ENCODE measurements at places on chromosomes 12 and 14.

GRCh38 chr12:29559198-29559597 is 61.7 kb upstream of the OVCH1 start:
- DNase-seq, result no peak

DNA sequence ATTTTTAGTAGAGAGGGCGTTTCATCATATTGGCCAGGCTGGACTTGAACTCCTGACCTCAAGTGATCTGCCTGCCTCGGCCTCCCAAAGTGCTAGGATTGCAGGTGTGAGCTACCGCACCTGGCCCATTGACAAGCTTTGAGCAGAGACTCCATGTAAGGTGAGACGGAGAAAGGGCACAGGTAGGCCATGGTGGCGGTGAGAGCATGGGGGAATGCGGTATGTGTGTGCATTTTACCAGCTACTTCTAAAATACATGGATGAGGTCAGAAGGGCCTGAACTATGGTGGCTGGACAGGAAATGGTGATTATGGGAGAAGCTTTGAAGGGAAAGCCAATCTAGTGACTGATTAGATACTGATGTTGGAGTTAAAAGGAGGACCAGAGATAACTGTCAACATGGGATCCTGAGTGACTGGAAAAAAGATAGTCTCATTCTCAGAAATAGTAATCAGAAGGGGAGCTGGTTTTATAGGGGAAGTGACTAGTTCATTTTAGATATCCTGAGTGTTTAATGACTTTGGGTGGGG is 21.9 kb upstream of the PTPRB start:
- DNase-seq, result no peak

GRCh38 chr14:55583942-55584468 is 4.0 kb downstream of the KTN1 start:
- no peak for DNase-seq

GRCh38 chr14:55126932-55127459 is 2.1 kb upstream of the LGALS3 start:
- no peak for DNase-seq

DNA sequence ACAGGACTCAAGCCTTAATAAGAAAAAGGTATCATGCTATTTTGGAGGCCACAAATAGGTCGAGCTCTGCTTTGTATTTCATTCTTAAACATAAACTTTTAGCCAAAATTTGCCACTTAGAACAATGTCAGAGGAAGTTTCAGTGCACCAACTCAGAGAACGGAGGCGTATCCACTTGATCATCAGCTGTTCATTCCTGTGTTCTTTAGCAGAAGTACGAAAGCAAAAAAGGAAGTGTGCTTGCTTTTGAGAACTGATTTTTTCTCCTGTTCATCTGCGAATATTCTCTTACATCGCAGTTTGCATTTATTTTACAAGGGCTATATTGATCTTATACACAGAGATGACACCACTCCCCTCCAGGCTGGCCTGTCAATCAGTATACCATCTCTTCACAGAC is 188.6 kb upstream of the SOX5 start:
- DNase-seq, result no peak

- no peak for DNase-seq
Observed at GRCh38 chr14:99759546-99759925, 33.7 kb upstream of the EML1 start.

DNA sequence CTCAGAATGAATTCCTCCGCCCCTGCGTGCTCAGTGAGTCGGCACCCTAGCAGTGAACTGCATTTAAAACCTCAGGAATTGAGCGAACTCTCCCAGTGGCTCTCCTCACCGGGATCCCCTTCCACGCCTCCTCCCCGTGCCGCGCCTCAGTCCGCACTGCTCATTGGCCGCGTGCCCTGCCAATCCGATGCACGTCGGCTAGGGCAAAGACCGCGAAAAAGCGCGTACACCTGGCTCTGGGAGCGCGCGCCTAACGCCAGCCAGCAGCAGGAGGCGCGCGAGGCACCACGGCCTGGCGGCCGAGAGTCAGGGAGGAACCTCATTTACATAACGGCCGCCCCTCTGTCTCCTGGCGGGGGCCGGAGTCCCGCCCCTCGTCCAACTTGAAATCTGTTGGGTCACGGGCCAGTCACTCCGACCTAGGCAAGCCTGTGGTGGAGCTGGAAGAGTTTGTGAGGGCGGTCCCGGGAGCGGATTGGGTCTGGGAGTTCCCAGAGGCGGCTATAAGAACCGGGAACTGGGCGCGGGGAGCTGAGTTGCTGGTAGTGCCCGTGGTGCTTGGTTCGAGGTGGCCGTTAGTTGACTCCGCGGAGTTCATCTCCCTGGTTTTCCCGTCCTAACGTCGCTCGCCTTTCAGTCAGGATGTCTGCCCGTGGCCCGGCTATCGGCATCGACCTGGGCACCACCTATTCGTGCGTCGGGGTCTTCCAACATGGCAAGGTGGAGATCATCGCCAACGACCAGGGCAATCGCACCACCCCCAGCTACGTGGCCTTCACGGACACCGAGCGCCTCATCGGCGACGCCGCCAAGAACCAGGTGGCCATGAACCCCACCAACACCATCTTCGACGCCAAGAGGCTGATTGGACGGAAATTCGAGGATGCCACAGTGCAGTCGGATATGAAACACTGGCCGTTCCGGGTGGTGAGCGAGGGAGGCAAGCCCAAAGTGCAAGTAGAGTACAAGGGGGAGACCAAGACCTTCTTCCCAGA is at the start of gene HSPA2:
TSS of gene HSPA2 (plus strand) at position 534 of the 995 bp plus-strand sequence. CDS start at position 643, 109 bp downstream.
- DNase-seq, result no peak

GRCh38 chr12:26396402-26396801 is 201.0 kb downstream of the SSPN start:
- no peak for DNase-seq

DNA sequence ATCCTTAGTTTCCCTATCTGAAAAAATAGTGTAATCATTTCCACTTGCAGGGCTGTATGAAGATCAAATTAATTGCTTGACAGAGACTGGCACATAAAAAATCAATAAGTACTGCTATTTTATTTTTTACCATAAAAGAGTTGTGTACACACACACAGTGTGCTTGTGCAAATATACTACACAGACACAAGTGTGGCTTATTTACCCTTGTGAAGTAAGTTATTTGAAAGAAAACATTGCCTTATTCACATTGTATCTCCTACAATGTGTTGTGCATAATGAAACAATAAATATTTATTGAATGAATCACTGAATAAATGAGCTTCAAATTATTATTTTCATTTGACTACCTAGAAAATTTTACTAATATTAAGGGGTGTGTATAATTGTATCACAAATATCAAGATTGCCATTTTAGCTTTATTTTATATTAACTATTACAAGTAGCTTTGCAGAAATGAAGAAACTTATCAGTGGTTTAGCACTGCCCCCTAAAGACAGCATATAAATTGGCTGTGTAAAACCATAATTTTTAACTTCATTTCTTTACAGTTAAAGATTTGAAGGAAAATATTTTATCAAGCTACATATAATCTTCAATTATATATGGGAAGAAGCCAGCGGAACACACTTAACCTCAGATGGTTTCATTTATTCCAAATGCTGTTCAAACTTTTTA is 11.3 kb downstream of the GARIN6 start:
- no peak for DNase-seq

GRCh38 chr14:68331426-68331825 is 461.4 kb downstream of the ZFP36L1 start:
- no peak for DNase-seq

- DNase-seq, result peak; percentile 43
Observed at GRCh38 chr12:93234641-93235040, 143.1 kb upstream of the NUDT4 start.

- no peak for DNase-seq
Observed at GRCh38 chr14:92185559-92185958, 63.8 kb downstream of the CPSF2 start.

- DNase-seq, result no peak
Observed at GRCh38 chr14:46381674-46382073, 269.9 kb downstream of the RPL10L start.

GRCh38 chr12:6551063-6551461 is 4.8 kb downstream of the IFFO1 start:
- no peak for DNase-seq

DNA sequence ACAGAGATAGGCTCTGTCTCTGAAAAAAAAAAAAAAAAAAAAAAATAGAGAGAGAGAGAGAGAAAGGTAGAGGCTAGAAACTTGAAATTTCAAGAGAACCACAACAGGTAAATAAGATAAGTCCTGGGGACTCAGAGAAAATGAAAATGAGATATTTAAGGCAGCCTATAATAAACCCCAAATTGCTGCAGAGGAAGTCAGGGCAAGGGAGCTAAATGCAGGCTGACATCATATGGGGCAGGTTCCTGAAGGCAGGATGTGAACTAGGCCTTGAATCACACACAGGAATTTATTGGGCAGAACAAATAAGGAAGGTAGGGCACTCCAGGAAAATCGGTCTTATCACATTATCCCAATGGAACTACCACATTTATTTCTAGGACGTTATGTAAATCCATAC is 54.9 kb upstream of the NUDT4 start:
- no peak for DNase-seq

- no peak for DNase-seq
Observed at GRCh38 chr14:97028382-97028781, 231.2 kb downstream of the VRK1 start.

DNA sequence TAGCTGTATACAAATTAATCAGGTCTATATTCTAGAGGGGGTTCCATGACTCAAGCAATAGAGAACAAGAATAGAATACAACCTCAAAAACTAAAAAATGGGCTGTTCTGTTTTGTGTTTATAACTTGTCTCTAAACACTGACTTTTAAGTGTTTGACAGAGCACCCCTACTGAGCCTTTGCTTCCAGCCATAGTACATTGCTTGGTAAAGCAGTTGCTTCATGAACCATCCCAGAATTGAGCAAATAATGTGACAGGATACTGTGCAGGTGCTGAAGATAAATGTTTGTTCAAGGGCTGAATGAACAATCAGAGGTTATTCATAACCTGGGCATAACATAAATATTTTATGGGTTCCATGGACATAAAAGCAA is 11.5 kb downstream of the SPTSSA start:
- peak; percentile 52 for DNase-seq

DNA sequence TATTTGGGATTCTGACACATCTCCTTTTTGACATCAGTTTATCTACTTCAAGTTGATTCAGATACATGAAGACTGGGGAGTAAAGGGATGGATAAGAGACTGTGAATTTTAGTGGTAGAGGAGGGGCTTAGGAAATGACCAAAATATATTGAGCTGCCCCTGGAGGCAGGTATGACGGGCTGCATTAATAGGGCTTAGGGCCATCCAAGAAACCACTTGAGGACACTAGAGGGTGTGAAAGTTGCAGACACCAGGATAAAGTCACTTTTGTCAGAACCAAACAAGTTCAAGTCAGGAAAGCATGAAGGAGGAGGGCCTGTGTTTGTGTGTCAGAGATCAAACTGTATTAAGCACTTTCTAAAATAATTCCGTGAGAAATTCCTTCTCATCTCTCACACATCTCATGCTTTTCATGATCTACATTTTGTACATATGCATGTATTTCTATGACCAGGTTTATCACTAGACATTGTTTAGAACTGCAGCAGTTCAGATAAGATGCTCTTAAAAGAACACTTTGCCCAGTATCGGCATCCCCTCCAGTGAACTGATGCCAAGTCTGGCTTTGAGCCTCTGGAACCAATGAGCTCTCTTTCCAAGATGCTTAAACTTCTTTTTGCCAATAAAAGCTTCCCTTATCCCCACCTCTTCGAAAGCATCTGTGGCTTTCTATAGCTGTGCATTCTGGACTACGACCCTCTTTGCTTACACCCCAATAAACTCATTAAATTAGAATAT is 136.9 kb downstream of the SLC38A1 start:
- no peak for DNase-seq

GRCh38 chr14:73339206-73339605 is 101.9 kb downstream of the PAPLN start:
- no peak for DNase-seq

DNA sequence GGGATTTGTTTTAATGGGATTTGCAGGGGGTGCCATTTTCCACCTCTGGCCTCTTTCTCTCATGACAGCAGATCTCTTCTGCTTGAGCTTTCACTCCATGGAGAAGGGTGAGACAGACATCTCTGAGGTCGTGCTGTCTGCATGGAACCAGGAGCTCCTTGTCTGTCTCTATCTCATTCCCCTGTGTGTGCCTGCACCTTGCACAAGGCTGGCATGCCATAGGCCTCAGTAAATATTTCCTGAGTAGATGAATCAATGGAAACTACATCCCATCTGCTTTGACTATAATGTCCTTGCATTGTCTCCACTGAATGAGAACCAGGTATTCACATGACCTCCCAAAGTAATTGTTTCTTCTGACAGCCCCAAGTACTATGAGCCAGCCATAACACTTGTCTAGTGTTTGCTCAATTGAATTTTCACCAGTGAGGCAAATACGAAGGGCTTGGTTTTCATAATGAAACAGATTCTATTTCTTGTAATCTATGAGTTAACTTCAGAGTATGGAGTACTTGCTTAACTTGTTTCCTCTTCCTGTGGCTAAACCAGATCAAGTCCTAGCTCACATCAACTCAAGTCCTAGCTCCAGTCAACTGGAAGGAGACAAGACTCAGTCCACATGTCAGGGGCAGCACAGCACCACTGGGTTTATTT is 32.3 kb downstream of the KCNK13 start:
- no peak for DNase-seq

- no peak for DNase-seq
Observed at GRCh38 chr14:71942904-71943694, 10.9 kb downstream of the RGS6 start.

- DNase-seq, result no peak
Observed at GRCh38 chr14:50139192-50139591, 22.8 kb upstream of the VCPKMT start.

GRCh38 chr14:52063052-52063462 is 5.8 kb downstream of the NID2 start:
- no peak for DNase-seq

DNA sequence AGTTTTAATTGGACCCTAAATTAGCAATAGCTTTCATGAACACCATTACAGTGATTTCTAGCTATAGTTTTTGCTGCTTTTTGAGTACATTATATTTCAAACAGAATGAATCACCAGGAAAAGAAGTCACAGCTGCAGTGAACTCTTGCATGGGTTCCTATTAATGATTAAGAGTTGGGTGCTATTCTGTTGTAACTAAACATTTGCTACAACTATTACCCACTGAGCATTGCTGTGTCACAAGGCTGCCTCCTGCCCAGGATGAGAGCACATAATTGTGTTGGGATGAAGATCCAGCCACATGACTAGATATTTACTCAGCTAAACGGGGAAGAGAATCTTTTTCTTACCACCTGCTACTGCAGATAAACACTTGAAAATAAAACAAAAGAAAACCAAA is 152.7 kb downstream of the GXYLT1 start:
- DNase-seq, result peak; percentile 16

DNA sequence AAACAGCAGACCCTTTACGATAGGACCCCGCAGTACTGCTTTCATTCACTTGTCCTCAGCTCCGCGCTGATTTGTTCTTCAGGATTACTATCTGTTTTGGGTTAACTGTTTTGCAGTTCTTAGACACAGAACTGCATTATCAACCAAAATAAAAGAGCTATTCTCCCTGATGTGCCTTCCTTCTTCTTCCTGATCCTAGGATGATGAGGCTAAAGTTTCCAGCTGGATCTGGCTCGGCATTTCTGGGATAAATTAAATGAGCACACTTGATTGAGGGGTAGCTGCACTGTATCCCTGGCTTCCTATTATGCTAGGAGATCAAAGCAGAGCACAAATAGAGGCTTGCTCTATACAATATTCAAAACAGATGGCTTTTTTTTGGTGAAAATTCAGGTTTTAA is 165.7 kb downstream of the FBXL14 start:
- DNase-seq, result no peak
